ENCODE measurements at places on chromosomes 3 and 15.
A peak's percentile ranks its signal among the peaks of the same experiment; 100 is the strongest.

- no peaks in the 10 kb centered on the region for H3K4me1 ChIP-seq
- no peaks in the 10 kb centered on the region for H3K27me3 ChIP-seq
- no peak overlapping the region for H3K4me3 ChIP-seq
- H3K27ac ChIP-seq = peak overlapping the region; percentile 67
- H3K36me3 ChIP-seq = no peaks in the 10 kb centered on the region
- DNase-seq = no peak
These were observed 82.4 kb downstream of the WWTR1 start for GRCh38 chr3:149575213-149575960.

DNA sequence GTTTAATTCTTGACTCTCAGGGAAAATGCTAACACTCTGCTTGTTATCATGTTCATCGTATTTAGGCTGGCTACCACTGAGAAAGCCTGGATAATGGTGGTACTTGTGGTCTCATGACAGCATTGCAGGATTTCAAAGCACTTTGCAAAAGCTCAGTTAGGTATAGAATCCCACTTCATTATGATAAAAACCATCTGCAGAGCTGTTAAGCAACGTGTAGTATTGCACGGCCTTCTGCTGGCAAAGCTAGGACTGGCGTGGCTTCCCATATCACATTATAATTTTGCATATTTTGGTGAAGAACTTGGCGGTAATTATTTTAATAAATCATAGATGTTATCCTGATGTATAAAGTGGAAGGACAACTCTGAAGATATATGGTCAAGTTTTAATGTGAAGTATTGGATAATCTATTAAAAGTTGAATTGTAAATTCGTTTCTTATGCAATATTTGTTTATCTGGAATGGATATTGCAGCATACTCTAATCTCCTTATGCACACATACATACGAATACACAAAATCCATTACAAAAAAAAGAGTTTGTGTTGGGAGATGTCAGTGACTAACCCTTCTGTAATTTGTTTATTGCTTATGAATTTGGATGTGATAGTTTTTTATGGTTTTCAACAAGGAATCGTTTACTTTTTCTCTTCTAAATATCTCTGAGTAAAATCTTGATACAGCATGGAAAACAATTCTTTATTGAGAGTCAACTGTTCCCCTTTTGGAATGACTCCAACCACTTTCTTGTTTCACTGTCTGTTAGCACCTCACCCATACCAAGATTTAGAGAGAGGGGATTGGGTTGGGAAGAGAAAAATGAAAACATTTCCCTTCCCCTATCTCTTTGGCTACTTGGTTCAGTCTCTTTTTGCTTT is 9.2 kb downstream of the RAB8B start:
- H3K27ac ChIP-seq = peak overlapping the region; percentile 43
- H3K36me3 ChIP-seq = peaks cover 12% of the 10 kb centered on the region
- DNase-seq = no peak
- peaks cover 14% of the 10 kb centered on the region for H3K4me1 ChIP-seq
- H3K4me3 ChIP-seq = no peak overlapping the region

GRCh38 chr3:64827431-64827830 is 139.6 kb upstream of the ADAMTS9 start:
- no peaks in the 10 kb centered on the region for H3K4me1 ChIP-seq
- no peaks in the 10 kb centered on the region for H3K27me3 ChIP-seq
- H3K36me3 ChIP-seq = no peaks in the 10 kb centered on the region

DNA sequence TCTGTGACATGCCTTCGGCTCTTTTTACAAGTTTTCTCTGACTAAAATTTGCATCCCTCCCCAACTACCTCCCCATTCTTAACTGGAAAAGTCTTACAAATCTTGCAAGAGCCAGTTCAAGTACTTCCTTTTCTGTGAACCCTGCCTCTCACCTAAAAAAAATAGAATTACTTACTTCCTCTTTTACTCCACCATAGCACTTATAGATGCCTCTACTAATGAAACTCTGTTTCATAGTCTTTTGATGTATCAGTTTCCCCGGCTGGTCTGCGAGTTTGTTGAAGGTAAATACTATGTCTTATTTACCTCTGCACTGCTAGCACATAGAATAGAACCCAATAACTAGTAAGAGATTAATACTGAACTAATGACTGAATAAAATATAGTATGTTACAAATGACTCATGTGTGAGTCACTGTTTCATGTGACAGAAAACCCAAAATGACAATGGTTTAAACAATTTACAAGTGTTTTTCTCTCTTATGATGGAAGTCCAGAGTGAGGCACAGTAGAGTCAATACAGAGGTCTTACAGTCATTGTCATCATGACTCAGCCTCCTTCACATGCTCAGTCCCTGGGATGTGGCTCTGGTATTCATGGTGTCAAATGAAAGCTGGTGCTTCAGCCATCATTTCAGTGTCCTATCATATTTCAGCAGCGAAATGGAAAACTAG is 393.5 kb downstream of the RSL24D1 start:
- no peaks in the 10 kb centered on the region for H3K36me3 ChIP-seq
- no peaks in the 10 kb centered on the region for H3K27me3 ChIP-seq
- no peaks in the 10 kb centered on the region for H3K4me1 ChIP-seq
- DNase-seq = no peak
- H3K27ac ChIP-seq = no peak overlapping the region

Measured in K562 (cell line).